NCI-H1105 treated with DMSO at 0.1 percent for 48 hours (cell line): ENCODE measurements at places on chromosomes 16 and 17.
A peak's percentile ranks its signal among the peaks of the same experiment; 100 is the strongest.

DNA sequence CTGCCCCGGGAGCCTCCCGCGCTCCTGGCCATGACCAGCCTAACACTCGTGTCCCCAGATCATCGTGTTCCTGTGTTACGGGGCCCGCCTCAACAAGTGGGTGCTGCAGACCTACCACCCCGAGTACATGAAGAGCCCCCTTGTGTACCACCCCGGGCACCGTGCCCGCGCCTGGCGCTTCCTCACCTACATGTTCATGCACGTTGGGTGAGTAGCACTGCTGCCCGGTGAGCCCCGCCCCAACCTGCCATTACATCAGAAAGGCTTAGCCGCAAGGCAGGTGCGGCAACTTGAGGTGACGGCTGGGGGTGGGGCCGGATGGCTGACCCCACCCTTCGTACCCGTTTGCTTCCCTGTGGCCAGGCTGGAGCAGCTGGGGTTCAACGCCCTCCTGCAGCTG is 1.4 kb downstream of the RHBDL1 start:
- DNase-seq: peak; percentile 88

DNA sequence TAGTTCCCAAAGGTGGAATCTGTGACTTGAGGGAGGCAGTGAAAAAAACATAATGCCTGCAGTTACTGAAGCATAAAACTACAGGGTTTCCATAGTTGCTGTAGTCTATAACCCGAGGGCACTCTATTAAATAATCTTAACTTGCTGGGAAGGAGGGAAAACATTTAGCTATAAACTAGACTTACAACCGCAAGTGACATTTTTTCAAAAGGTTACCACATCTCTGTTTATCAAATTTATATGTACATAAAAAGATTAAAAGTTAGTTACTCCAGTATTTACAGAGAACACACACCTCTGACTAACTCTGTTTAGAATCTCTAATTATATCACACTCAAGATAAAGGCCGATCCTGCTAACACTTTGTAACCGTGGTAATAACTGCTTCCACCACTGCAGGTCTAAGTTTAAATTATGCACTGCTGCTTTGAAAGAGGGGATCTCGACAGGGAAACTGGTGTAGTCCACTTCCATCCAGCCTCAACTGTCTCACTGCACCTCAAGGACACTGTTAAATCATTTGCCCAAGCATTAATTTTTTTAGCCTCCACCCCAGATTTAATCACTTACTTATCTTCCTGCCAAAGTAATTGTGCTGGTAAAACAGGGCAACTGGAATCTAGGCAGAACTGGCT is 14.6 kb downstream of the KCNJ16 start:
- DNase-seq: no peak

- DNase-seq: no peak
Observed at GRCh38 chr16:2026461-2027023, at the start of gene NHERF2. Gene NHERF2, plus strand, starts transcription at chr16:2026902. Its CDS starts 104 bp downstream, at chr16:2027006.

- no peak for DNase-seq
Observed at GRCh38 chr17:49156256-49156655, 23.7 kb downstream of the B4GALNT2 start.

GRCh38 chr16:27405546-27406451 is 3.8 kb downstream of the IL21R start:
- no peak for DNase-seq

DNA sequence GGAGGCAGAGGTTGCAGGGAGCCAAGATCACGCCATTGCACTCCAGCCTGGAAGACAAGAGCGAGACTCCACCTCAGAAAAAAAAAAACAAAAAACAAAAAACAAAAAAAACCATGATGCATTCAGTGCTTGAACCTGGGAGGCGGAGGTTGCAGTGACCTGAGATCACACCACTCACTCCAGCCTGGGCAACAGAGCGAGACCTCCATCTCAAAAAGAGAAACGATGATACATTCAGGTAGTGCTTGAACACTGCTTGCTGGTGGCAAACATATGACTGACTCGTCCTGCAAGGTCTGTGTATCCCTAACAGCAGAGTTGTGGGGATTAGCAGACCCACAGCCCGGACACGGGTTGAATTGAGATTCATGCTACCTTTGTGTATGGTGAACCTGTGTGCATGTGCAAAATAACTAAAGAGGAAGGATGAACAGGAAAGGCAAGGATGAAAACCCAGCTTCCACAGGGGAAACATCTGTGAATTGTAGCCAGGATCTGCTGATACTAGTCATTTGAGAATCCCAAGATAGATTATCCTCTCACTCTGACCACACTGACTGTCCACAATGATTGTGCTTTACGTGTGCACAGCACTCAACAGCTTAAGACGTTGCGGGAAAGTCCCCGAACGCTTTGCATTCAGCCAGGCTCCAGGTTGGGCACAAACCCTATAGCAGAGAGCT is 52.4 kb upstream of the MRPS23 start:
- no peak for DNase-seq

GRCh38 chr17:51585514-51586104 is 325.3 kb downstream of the UTP18 start:
- DNase-seq: no peak

- no peak for DNase-seq
Observed at GRCh38 chr16:72588551-72588950, 416.6 kb upstream of the PMFBP1 start.

DNA sequence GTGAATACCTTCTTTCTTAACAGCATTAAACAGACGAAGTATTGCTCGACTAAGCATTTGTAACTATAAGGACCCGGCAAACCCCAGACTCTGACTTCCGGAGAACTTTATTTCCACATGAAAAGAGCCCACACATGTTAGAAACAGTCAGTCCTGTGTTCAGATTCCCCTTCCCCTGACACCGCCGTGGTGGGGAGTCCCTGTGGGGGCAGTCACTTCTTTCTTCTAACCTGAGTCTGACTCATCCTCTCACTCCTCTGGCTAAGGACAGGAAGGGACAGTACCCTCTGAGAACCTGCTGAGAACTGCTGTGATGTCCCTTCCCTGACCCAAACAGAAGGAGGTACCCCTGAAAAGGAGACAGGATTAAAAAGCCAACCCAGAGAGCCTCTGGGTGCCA is 165.1 kb downstream of the XYLT1 start:
- DNase-seq: no peak

GRCh38 chr17:69500911-69501429 is 86.5 kb downstream of the MAP2K6 start:
- DNase-seq: peak; percentile 37

DNA sequence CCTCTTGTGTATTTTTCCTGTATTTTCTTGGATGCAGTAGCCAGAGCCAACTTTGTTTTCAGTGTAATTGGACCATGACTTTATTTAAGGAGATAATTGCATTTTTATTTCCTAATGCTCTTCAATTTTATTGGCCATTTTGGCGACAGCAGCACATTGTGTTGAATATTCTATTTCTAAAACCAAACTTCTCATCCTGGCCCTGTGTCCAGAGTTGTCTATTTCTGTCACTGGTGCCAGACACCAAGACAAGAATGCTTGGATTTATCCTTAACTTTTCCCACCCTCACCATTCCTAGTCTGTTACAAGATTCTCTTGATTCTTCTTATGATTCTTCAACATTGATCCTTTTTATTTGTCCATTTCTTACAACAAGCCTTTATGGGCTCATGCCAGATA is 37.1 kb downstream of the ARHGAP44 start:
- no peak for DNase-seq

DNA sequence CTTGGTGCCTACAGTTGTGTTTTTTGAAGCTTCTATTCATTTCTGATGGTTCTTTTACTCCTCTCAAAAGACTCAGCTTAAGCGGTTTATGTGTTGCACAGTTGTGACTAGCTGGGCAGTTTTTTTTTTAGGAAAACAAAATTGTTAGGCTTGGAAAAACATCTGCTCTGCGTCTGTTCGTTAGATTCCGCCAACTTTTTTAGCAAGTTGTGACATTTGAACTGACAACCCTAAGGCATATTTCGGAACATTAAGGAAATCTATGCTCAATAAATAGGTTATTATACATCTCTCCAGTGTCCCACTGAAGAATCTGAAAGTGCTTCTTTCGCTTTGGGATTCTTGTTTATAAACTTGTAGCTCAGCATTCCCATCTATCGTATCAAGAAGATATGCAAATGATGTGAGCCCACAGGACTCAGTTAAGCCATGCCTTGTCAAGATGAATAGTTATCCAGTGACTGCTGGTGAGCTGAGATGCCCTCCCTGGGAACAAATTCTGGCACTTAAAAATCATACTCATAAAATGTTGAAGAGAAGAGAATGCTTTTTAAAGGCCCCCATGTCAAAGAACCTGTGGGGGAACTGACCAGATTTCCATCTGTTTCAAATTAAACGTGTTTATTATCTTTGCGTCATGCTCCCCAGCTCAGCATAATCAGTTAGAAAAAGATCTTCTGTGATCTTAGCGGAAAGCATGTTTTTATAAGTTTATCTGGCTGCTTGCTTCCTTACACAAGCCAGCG is 109.0 kb upstream of the FAM20A start:
- no peak for DNase-seq
